ENCODE measurements at places on chromosomes 5 and 9.

- peak; percentile 43 for DNase-seq
Measured at GRCh38 chr5:174529925-174530681, 194.3 kb upstream of the MSX2 start.

GRCh38 chr5:173742432-173742816 lies 126.0 kb upstream of the BOD1 start:
- no peak for DNase-seq

DNA sequence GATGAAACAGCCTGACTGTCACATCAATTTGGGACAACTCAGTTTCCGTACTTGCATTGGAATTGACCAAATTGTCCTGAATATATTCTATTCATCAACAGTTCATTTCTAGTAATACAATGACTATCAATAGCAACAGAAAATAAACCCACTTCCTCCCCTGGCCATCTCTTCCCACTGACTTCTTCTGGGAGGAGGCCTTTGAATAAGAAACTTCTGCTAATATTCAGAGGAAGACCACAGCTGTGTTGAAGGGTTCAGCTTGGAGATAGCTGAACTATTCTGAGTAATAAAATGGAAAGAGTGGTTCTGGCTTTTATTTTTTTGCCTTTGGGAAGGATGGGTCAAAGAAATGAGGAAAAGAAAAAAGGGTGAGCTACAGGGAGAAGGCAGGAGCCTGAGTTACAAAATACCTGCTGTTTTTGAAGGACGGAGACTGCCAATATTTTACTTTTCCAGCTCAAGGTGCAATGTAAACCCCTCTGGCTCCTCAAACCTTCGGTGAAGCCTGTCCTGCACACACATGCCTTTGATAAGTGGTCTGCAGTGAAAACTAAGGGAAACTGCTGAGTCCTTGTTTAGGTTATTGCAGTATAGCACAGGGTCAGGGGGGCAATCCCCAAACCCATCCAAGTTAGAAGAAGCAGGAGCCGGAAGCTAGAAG lies 29.9 kb downstream of the FYB1 start:
- no peak for DNase-seq

DNA sequence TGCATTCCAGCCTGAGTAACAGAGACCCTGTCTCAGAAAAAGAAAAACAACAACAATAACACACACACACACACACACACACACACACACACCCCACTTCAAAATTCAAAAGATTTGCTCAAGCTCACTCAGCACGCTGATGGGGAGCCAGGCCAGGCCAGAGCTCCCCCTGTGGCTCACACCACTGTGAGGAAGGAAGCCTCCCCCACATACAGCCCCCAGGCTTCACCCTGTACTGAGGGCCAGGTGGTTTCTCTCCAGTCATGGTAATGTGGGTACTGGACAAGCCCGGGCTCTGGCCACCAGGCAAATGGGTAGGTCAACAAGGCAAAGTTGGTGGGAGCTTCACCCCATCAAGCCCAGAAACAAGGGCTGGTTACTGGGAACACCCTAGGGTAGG lies 19.0 kb downstream of the ATOX1 start:
- DNase-seq: no peak

GRCh38 chr5:152883066-152883775 lies 478.1 kb upstream of the NMUR2 start:
- no peak for DNase-seq

DNA sequence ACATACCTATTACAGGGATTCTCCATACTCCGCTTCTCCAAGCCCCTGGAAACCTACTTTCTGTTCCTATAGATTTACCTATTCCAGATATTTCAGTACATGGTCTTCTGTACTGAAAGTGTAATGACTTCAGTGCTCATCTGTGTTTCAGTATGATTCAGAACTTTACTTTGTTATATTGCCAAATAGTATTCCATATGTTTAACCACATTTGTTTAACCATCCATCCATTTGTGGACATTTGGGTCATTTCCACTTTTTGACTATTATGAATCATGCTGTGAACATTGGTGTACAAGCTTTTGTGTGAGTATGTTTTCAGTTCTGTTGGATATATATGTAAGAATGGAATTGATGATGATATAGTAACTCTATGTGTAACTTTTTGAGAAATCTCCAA lies 188.9 kb downstream of the PDZD2 start:
- peak; percentile 80 for DNase-seq

GRCh38 chr5:63563008-63563917 lies 399.0 kb downstream of the HTR1A start:
- no peak for DNase-seq

Data from ELR (cell line).